ENCODE measurements at places on chromosomes 6 and 20.

DNA sequence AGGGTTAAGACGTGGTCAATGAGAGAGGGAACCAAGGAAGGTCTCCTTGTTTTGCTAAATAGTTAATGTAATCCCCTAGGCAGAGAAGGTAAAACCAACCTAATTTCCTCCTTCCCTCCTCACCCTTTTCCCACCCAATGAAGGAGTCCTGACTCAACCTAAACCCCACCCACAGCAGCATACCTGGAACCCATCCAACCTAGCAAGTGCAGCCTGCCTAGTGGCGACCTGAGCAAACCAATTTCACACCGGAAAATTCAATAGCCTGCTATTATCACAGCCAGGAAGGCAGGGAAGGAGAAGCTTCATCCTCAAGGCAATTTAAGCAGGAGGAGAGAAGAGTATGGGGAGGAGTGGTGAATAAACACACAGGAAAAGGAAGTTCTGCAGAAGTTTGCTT is 46.9 kb downstream of the OSTM1 start:
- H3K4me1 ChIP-seq, result no peaks in the 10 kb centered on the region
- no peak overlapping the region for H3K4me3 ChIP-seq
- DNase-seq, result no peak
- H3K27ac ChIP-seq, result no peak overlapping the region
- H3K27me3 ChIP-seq, result no peaks in the 10 kb centered on the region

- DNase-seq, result no peak
- H3K27ac ChIP-seq, result no peak overlapping the region
- H3K27me3 ChIP-seq, result peaks cover 29% of the 10 kb centered on the region
- H3K36me3 ChIP-seq, result no peaks in the 10 kb centered on the region
- H3K4me1 ChIP-seq, result no peaks in the 10 kb centered on the region
- H3K4me3 ChIP-seq, result no peak overlapping the region
Observed at GRCh38 chr6:117506180-117506835, 23.8 kb downstream of the DCBLD1 start.

DNA sequence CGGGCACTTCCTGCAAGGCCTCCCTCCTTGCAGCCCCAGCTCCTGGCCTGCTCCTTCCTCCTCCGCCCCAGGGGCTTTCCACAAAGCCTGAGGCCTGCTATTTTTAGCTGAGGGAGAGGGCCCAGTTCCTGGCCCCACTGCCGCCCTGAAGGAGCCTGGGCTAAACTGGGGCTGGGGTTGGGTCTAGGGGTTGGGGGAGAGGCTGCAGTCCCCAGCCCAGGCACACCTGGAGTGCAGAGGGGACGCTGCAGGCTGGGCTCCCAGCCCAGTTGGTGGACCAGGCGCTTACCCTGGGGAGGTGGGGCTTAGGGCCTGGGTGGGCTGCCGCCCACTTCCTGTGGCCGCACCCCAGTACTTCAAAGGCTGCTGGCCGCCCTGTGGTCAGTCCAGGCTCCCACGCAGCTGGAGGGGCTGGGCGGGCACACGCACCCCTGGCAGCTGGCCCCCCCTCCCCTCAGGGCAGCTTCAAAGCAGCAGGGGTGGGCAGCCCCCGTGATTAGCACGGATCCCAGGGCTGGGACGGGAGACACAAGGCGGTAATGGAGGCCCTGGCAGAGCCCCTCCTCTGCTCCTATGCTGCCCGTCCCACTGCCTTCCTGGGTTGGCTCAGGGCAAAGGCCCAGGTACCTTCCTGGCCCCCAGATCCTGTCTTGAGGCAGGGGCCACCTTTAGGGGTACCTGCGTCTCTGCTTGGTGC is 7.1 kb upstream of the ABHD16B start:
- H3K27ac ChIP-seq, result no peak overlapping the region
- H3K36me3 ChIP-seq, result no peaks in the 10 kb centered on the region
- H3K4me1 ChIP-seq, result peaks cover 43% of the 10 kb centered on the region
- no peak overlapping the region for H3K4me3 ChIP-seq

DNA sequence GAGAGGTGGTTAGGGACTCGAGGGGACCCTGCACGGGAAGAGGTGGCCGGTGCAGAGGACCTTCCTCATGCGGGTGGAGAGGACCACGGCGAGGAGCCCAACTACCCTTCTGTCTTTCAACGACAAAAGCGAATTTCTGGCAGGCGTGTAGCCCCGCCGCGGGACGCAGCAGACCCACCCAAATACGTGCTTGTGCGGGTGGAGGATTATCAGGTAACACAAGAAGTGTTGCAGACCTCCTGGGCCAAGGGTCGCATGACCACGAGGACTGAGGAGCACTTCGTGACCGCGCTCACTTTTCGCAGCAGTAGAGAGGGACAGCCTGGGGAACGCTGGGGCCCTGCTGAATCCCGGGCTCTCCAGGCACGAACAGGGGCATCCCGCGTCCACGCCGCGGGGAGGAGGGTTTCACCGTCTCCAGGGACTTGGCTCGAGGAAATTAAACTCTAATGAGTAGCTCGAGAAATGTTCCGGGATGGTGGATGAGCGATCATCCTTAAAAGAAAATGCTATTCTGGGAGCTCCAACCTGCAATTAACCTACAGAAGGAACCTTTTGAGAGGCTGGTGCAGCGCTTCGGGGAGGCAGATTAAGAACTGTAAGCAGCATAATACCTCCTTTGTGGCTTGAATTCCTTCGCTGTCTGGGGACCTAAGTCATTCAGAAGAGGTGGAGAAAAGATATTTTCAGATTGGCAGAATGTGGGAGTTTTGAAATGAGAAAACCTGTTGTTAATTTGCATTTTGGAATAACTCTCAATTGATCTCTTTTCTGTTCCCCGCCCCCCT is 804 bp downstream of the C6orf141 start:
- H3K4me3 ChIP-seq, result peak overlapping the region; percentile 86
- no peak overlapping the region for H3K27ac ChIP-seq
- H3K36me3 ChIP-seq, result peaks cover 7% of the 10 kb centered on the region
- no peak for DNase-seq
